ENCODE measurements at places on chromosomes 11 and 22. TPM values are rescaled to one million over a fixed set of nuclear protein-coding genes. Genes with fewer than 3 reads are reported as not detected.

Gene DDI1
- not detected for total RNA-seq

Gene PELI3
- 11.1 TPM for total RNA-seq

Gene KIAA1671
- total RNA-seq, result 33.3 TPM

Gene WBP2NL
- 0.37 TPM for total RNA-seq

Gene APOC3
- total RNA-seq, result not detected
